ENCODE measurements at places on chromosomes 3 and 15.

DNA sequence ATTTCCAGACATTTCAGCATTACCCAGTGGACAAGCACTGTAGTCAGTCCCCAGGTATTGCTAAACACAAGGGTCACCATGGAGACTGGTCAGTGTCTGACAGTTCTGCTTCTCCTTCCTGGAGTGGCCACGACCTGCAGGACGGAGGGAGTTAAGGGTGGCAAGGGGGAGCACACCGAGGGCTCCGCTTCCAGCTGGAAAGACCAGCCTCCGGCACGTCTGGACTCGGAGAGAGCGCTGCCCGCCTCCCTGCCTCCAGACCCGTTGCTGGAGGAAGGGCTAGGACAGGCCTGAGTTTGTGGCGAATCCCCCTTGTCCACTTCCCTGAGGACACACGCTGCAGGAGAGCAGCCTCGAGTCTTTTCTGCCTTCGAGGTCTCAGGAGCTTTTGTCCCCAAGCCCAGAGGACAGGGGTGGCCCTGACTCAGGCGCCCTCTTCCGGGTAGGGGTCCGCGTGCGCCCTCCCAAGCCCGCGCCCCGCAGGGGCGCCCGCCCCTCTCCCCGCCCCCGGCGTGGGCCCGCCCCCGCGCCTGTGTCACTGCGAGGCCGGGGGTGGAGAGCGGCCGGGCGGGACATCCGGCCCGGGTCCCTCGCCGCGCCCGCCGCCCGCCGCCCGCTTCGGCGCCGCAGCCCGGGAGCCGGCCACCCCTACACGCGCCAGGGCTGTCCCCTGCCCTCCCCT is at the start of gene CHST14:
CHST14 (plus strand) TSS at position 562 of the 682 bp plus-strand sequence. CDS start 230 bp downstream, outside the sequence.
- DNase-seq: peak; percentile 71

DNA sequence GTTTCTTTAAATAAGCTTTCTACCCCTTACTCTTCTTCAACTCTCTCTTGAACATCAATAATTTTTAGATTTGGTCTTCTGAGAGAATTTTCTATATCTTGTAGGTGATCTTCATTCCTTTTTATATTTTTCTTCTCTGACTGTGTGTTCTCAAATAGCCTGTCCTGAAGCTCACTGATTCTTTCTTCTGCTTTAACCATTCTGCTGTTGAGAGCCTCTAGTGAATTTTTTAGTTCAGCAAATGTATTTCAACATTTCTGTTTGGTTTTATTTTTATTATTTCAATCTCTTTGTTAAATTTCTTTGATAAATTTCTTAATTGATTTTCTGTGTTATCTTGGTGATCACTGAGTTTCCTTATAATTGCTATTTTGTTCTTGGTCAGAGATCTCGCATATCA is 19.6 kb downstream of the IQCH start:
- DNase-seq: no peak

GRCh38 chr3:43326891-43327581 is 40.7 kb downstream of the SNRK start:
- no peak for DNase-seq

DNA sequence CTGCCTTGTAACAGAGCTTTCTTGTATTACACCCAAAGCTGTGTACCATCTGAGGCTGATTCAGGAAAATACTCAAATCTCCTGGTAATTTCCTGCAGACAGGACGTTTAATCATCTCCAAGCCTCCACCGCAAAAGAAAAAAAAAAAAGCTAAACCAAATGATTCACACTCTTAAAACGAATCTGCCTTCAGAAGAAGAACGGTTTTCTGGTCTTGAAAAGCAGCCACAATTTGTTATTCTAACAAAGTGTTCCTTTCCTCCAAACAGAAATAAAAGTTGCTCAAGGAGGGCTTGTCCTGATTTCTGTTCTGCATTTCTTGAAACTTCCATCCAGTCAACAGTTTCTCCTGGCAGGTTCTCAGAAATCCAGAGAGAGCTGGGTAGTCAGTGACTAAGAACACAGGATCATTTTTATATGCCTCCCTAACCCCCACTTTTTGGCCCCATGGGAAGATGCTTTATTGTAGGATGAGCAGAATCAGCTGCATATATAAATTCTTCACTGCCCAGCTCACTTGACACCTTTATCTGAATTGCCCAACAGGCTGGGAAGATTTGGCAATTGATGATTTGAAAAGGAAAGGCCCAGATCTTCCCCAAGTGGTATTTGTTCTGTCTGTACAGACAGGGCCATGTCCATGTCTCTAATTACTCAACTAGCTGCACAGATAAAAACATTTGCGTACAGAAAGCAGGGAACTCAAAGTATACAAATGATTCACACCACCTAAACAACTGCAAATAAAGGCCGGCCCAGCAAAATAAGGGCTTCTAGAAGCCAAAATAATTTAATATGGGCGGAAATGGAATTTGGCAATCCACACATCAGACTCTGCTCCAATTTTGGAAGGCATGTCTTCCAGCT is 41.0 kb upstream of the PRICKLE2 start:
- DNase-seq: no peak

DNA sequence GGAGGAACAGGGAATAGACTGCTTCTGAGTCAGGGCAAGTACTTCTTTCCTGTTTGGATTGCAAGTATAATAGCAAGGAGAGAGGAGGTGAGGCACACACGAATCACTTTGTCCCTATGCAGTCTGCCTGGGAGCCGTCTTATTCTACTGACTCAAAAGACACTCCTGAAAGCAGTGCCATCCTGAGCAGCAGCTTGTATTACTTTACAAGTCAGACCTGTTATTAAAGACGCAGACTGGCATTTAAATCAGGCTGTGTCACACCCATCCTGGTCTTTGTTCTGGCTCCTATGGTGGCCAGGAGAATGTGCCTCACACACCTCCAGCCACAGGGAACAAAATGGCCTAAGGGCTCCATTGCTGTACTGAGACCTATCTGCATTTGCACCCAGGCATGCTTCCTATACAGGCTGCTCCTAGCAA is 17.9 kb upstream of the SQOR start:
- DNase-seq: no peak

- DNase-seq: no peak
These were observed 212.6 kb upstream of the ATP10A start for GRCh38 chr15:26075770-26076169.

- no peak for DNase-seq
These were observed 57.6 kb upstream of the NEO1 start for GRCh38 chr15:72994534-72995177.

DNA sequence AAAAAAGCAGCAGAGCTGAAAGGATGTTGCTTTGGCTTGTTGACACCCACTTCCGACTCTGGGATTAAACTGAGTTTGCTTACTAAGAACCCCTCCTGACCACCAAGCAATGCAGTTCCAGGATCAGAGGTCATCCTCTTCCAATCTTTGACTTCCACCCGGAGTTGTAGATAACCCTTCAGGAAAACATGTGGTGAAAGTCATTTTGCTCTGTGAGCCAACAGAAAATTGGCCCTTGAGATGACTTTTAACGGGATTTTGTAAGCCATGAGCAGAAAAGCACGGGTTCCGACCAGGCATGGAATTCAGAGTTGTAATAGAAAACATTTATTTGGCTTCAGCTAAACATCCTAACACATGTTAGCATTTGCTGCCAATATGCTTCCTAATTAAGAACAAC is 171.6 kb upstream of the NR2F2 start:
- no peak for DNase-seq

DNA sequence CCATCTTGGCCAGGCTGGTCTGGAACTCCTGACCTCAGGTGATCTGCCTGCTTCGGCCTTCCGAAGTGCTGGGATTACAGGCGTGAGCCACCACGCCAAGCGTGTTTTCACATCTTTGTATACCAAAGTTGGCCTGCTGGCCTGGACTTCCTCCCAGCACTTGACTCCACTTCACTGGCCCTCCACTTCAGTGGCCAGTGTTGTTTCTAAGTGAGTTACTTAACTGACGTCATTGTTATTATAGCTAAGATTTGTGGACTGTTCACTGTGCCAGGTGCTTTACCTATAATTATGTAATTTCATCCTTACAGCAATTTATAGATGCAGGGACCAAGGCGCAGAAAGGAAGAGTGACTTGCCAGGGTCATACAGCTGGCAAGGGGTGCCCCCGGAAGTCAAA is 52.0 kb downstream of the HRH1 start:
- no peak for DNase-seq

GRCh38 chr3:81378552-81379293 is 382.7 kb downstream of the GBE1 start:
- no peak for DNase-seq

GRCh38 chr3:139328356-139328755 is 15.5 kb upstream of the MRPS22 start:
- no peak for DNase-seq

DNA sequence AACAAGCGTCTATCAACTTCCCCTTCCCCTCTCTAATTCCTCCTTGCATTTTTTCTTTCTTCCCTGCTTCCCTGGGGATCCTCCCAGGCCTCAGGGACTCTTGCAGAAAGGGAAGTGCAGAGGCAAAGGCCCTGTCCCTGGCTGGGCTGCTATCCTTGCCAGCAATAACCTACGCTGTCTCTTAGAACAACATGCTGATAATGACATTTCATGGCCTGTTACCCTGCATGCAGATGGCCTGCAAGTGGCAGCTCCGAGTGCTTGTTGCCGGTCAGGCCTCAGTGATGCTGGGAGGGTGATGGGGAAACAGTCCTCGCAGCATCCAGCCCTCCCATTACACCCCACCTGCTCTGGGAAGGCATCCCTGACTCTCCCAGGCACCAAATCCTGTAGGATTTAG is 167.6 kb downstream of the RAB11A start:
- no peak for DNase-seq

- DNase-seq: no peak
These were observed 58.1 kb downstream of the ATP10A start for GRCh38 chr15:25805031-25805430.

GRCh38 chr15:29570121-29570947 is 251.9 kb downstream of the TJP1 start:
- DNase-seq: no peak

- no peak for DNase-seq
These were observed 835.0 kb downstream of the TBL1XR1 start for GRCh38 chr3:176362191-176362731.

GRCh38 chr3:168801794-168802193 is 706.1 kb upstream of the GOLIM4 start:
- no peak for DNase-seq

GRCh38 chr15:95669146-95669922 is 661.2 kb upstream of the NR2F2 start:
- DNase-seq: peak; percentile 25

GRCh38 chr3:138401834-138402233 is 32.6 kb upstream of the ESYT3 start:
- DNase-seq: no peak

DNA sequence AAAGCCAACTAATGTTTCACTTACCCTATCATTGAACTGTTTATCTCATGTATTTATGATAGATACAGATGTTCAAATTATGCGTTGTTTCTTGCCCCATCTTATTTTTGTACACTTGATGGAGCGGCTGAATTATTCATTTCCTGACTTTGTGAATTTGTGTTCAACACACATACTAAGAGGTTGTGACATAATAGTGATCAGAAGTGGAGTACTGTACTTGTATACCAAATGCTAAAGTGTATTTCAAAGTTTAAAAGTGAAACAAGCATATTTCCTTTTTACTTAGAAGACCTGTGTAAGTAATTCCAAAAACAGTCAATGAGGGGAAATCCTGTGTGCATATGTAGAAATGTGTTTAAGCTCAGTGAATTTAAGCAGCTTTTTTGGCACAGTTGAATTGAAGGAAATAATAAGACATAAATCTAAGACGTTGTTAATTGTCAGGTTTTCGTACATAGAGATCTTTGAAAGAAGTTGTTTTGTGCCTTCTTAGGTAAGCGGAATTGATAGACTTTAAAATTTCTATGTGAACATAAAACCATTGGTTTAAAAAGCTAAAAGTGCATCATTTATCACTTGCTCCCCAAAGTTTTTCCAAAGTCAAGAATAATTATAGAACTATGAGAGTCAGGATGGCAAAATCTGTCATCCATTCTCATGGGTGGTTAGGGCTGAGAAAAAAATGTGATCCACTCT is 1.9 kb downstream of the NFKBIZ start:
- DNase-seq: no peak

- no peak for DNase-seq
These were observed 401.2 kb upstream of the CDIN1 start for GRCh38 chr15:36178303-36178633.

DNA sequence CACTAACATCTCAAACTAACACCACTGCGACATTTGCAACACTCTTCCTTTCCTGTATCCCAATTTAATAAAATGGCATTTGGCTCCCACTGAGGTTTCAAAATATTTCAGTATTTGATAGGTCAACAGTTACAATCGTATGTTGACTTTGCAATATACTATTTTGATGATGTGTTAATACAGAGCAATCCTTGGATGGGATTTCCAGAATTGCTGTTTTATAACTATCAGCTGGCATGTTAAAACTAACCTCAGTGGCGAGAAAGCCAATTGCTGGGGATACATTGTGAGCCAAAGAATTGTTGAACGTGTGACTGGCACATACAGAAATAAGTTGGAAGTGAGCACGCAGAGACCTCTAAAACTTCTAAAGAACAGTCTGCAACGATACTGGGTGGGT is 226.1 kb upstream of the LYSMD4 start:
- no peak for DNase-seq

DNA sequence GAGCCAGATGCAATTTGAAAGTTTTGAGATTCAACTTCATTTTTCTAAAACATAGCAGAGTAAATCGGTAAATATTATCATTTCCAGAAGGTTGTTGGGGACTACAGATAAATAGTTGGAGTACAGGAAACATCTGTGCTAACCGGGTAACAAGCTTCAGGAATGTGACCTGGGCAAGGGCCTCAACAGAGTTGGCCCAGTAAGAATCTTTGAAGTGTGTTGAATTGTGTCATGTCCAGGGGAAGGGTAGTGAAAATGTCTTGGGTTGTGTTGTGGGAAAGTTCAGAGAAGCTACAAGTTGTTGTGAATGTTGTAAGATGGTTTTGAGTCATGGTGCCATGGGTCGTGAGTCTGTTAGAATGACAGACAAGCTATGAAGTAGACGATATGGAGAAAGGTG is 35.7 kb downstream of the SQOR start:
- DNase-seq: no peak

- no peak for DNase-seq
These were observed 35.9 kb upstream of the KPNA4 start for GRCh38 chr3:160601288-160601687.

GRCh38 chr3:127549826-127550467 is 40.6 kb downstream of the TPRA1 start:
- no peak for DNase-seq

DNA sequence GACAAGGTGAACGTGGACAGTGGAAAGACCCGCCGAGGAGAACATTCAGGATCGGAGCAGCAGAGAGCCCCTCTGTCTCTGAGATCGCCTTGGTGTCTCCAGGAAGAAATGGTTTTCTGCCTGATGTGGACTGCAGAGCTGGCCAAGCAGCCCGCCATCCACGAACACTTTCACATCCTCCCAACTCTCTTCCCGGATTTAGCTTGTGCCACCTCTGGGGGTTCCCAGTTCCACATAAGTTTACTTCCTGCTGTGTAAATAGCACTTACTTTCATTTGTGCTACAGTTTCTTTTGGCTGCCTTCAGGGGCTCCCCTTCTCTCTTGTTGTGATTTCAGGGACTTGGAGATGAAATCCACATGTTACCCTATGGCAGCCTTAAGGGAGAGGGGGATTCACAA is 48.4 kb downstream of the SEMA5B start:
- DNase-seq: no peak

All from right lobe of liver (tissue), 6 donors.